ENCODE measurements at places on chromosomes 3 and 15.

GRCh38 chr3:148329481-148330235 is 368.0 kb upstream of the AGTR1 start:
- DNase-seq = peak; percentile 11

DNA sequence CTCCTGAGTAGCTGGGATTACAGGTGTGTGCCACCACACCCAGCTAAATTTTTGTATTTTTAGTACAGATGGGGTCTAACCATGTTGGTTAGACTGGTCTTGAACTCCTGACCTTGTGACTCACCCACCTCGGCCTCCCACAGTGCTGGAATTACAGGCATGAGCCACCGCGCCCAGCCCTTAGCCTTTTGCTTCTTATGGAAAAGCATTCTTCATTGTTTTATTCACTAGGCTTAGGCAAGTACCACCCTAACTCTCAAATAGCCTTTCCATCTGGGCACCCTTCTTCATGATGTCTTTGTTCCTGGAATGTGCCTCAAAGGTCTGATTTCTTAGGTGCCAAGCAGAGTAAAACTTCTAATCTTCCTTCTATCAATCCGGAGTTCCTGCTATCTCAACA is 641.8 kb downstream of the FHIT start:
- peak; percentile 29 for DNase-seq

DNA sequence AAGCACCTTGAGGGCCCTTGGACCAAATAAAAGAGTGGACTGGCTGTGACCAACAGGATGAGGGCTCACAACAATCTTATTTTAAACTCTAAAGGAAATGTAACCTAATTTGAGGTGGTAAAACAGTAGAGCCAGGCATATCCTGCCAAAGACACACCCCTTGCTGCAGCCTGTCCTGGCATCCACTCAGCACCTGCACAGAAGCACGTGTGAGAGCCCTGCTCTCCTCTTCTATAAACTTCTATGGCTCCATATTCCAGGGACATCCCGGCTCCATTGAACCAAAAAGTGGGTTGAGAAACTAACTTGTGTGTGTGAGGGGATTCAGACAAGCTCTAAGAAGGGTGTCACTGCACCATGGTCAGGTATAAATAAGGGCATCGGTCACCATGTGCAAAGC is 190.9 kb upstream of the CHRNA7 start:
- DNase-seq = no peak

DNA sequence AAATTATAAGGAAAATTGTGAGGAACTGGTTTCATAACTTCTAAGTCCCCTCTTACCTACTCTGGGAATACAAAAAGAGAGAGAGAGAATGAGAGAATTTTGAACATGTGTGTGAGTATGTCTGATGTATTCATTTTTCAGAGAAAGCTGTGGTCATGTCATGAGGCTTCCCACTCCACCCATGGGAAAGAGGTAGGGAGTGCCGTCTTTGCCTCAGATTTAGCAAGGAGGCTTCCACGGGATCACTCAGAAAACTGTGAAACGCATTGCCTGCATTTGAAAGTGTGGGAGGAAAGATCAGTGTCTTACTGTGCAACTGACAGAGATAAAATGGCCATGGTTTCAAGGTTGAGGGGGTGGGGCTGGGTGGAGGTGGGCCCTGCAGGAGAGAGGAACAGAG is 331.5 kb upstream of the CTNNB1 start:
- DNase-seq = no peak

DNA sequence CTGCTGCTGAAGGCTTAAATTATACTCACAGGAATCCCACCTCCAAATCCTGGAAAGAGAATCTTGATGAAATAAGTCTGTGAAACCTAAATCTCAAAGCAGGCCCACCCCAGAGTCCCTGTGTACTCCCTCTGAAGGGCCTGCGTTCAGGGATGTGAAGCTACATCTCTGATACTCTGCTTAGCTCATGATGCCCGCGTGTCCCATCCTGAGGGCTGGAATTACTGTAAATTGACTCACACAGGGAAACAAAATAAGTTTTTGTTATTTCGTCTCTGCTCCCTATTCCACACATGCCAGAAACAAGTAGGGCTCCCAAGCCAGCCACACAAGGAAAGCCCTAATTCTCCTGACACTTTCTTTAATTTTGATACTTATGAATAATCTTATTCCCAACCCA is 10.9 kb upstream of the PLCL2 start:
- no peak for DNase-seq

GRCh38 chr15:70582143-70582945 is 181.0 kb downstream of the UACA start:
- DNase-seq = no peak

- no peak for DNase-seq
Observed at GRCh38 chr15:32669896-32670611, 28.5 kb downstream of the SCG5 start.

DNA sequence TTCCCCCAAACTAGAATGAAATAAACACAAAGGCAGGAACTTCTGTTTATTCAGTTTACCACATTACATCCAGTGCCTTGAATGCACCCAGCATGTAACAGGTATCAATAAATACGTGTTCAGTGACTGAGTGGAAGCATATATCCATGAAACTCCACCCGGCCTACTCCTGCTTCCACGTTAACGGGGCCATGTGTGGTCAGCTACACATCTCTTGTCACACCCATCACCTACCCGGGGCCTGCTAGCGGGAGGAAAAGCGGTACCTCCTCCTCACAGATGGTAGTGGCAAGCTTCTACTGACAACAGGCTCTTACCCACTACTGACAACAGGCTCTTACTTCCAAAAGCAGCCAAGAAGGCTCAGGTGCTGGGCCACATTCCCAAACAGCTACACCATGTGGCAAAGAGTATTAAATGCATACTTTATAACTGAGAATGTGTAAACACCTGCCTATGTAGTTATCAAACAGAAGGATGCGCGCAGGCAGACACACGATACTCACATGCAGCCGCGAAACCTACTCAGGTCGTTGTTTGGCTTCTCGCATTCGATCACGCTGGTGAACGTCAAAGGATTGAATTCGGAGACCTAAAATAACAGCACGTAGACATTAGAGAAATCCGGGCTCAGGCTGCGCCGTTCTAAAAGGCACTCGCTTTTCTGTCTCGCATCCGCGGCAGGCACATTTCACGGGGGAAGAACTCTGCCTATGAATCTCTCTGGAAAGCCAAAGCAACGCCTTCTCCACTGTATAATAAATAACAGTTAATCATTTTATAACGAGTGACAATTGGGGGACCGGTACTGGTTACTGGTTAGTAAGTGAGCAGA is 127.4 kb downstream of the ATP10A start:
- no peak for DNase-seq

All from A172 (cell line).